ENCODE measurements at places on chromosomes 1 and 21.

DNA sequence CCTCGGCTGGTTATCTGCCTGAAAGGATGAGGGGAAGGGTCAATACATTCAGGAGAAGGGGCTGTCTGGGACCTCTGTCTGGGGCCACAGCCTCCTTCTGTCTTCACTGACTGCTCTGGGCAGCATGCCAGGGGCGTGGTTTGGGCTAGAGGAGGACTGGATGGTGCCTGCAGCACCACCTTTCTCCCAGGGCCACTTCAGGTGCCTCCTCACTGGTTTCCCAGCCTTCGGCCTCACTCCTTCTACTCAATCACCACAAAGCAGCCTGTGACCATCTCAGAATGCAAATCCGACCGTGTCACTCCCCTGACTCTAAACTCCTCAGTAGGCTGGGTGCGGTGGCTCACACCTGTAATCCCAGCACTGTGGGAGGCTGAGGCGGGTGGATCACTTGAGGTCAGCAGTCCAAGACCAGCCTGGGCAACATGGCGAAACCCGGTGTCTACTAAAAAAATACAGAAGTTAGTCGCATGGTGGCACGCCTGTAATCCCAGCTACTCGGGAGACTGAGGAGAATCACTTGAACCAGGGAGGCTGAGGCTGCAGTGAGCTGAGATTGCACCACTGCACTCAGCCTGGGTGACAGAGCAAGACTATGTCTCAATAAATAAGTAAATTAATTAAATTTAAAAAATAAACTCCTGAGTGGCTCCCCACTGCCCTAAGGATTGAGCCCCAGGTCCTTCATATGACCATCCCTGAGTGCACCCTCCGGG, 50.1 kb upstream of the ECE1 start:
- DNase-seq, result no peak

DNA sequence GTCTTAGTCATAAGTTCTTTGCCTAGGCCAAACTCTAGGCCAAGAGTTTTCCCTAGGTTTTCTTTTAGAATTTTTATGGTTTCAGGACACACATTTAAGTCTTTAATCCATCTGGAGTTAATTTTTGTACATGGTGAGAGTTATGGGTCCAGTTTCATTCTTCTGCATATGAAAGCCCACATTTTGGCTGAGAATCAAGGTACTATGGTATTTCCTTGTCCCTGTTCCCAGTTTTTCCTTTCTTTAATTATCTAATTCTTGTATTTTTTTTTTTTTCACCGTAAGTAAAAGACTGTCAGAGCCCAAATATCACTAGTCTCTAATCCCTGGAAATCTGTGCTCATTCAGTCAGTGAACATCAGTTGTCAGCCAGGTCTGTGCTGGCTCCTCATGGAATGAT, 105.4 kb downstream of the MAP3K21 start:
- DNase-seq, result no peak

DNA sequence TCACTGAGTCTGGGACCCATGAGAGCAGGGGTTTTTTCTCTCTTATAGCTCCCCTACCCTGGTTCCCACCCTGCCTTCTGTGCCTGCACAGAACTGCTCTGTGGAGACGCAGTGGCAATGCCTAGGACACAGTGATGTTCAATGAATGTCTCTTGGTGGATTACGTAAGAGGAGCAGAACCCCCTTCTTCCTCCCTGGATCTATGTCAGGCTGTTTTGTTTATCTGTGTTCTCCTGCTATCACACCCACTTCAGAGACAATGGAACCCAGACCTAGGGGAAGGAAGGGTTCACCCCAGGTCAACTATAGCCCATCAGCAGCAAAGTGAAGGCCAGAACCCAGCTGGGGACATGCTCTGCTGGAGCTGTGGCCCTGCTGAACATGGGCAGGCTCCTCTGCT, 2.0 kb downstream of the HPCAL4 start:
- DNase-seq, result no peak

- DNase-seq, result no peak
These were observed 659.7 kb upstream of the NEGR1 start for GRCh38 chr1:72942008-72942407.

GRCh38 chr1:231679109-231679508, 52.5 kb downstream of the DISC1 start:
- no peak for DNase-seq

GRCh38 chr21:27817902-27818623, 851.2 kb upstream of the ADAMTS5 start:
- DNase-seq, result no peak

DNA sequence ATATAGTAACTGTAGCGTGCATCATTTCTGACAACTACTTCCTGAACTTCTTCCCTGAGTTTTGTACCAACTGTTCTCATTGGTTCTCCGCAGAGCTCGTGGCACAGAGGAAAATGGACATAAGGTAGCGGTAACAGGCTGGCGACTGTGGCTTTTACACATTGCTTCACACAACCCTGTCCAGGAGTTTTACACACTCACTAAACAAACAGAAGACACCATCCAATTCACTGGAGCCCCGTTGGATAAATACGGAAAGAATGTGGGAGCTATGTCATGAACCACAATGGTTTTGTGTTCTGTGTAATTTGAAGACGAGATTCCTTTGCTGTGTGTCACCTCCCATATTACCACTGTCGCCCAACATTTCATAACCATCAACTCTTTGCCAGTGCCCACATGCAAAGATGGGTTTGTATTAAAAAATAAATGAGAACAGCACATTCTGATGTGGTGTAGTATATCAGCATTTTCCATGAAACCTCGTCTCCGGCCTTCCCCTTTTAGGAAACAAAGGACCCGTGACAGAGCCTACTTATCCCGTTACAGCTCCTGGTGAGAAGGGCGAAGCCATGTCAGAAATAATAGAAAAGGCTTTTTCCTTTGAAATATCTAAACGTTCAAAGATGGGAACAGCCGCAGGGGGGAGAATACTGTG, 47.4 kb upstream of the ENAH start:
- peak; percentile 98 for DNase-seq

DNA sequence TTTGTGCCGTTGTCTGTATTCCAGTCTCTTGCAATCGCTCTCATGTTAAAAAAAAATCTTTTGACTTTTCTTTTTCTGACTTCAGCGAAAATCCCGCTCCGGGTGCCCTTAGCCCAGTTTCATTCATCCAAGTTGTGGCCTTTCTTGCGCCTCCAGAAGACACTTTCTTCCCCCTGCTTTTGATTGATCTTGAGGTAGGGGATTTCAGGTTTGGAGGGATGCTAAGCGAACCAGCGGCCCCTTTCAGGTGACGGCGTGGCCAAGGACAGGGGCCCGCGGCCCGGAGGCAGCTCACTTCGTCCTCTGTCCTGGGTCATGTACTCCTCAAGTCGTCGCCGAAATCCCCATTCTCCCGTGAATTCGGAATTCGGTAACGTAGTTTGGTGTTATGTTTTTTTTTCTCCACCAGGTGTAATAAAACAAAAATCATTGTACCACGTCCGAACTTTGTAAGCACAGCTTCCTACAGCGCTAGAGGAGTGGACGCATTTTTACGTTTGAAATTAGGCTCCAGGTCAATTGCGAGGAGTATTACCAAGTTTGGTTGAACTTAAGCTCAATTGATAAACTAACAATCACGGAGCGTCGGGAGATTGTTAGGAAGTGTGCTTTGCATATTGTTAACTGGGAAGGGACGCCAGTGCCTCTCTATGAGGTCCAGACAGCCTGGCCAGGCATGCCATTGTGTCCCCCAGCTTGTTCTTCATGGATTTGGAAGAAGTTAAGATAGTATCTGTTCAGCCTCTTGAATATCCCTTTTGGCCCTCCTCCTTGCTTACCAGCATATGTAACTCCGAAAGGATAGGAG, 1.1 kb downstream of the MRPS6 start:
- DNase-seq, result no peak

DNA sequence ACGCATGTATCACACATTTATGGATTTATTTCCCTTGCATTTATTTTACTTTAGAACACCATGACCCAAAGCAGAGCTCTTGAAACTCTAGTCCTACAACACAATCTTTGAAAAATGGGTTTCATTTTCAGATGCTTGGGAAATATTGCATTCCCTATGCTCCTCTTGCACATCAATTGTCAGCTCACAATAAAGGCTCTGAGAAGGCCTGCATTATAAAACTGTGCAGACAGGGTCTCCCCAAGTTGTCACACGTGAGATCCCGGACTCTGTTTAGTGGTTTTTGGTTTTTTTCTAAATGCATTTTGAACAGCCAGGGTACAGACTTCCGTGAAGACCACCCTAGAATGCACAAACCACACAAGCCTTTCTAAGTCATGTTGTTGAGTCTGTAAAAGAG, 9.9 kb upstream of the B3GALT5 start:
- no peak for DNase-seq

GRCh38 chr1:65581119-65581518, 160.7 kb downstream of the LEPR start:
- no peak for DNase-seq

DNA sequence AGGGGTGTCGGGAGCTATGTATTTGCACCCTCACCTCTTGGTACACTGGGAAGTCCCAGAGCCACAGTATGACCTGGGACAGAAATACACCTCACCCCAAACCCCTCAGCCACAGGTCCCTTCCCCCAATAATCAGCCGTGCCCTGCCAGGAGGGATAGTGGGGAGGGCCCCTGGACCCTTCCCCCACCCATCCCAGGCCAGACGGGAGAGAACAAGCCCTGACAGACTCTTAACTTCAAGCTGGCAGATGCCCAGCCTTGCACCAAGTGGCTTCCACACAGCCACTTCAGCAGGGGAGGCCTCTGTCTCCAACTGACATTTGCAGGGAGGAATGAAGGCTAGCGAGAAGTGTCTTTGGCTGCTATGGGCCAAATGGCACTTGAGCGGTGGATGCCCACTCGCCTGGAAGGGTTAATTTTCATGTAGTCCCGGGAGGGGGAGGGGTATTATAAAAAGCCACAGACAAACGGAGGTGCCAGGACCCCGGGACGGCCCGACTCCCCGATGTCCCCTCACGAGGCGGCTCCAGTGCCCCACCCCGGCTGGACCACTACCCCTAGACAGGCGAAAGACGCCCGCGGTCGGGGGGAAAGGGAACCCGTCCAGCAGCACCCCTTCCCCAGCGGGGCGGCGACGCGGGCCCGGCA, 495 bp downstream of the SYNC start:
- DNase-seq, result no peak

GRCh38 chr21:43881283-43881682, 16.3 kb downstream of the AGPAT3 start:
- DNase-seq, result no peak

GRCh38 chr1:200173097-200173618, 145.6 kb downstream of the NR5A2 start:
- DNase-seq, result no peak

DNA sequence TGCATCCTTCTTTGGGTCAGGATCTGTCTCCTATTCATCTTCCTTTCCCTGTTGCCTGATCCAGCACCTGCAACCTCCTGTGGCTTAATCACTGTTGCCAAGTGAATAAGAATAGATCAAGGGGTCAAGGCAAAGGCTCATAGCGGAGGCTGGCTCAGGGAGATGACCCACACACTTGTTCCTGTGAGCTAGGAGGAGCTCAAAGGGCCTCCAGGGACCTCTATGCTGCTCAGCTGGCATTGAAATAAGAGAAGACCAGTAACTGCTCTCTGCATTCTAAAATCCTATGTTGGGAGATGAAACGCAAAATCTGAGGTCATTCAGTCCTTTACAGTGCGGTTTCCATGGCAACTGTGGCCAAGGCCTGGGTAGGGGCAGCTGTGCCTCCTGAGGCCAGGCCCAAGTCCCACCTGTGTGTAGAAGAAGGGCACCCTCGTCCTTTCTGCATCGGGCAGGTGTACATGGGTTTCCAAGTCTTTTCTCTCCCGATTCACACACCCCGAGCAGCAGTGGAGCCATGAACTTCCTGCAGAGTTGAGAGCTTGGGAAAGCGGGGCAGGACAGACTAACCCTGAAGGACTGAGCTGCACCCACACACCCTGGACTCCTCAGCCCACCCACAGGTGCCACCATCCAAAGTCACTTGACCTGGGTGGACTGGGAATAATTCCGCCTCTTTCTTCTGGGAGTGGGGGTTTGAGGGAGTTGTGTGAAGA, 27.8 kb upstream of the STUM start:
- DNase-seq, result no peak

All from AG04449 (cell line).